ENCODE measurements at places on chromosomes 5 and 9.

GRCh38 chr5:34657988-34658387, 1.9 kb downstream of the RAI14 start:
- DNase-seq = no peak

DNA sequence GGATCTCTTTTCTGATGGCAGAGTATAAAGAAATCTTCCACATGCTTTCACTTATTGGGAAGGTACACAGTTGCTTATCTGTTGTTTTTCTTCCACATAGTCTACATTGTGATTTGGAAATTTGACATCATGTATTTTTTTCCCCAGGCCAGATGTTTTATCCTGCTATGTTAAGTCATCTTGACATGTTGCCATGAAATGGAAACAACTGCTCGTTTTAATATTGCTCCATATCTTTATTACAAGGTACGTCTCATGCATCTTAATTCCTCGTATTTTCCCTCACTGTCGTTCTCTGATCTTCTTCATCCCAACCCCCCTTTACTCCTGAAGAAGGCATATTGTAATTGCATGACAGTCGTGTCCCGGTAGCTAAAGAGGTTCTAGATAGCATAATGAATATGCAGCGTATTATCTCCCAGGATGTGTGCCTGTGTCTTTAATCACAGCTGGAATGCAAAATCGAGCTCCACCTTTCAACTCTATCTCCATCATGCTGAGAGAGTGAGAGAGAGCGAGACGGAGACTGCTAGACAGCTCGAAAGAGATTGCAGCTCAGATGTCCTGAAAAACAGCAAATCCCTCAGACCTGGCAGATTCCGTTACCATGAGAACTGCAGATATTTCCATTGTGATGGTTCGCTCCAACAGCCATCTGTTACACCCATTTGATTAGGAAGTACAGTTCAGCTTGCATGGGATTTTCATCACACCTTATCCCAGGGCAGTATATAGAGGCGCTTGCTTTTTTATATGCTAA, 281.7 kb downstream of the TMEM38B start:
- DNase-seq = no peak

- DNase-seq = no peak
These were observed 20.8 kb downstream of the TTC33 start for GRCh38 chr5:40734986-40735385.

- no peak for DNase-seq
These were observed 97.5 kb upstream of the FCN2 start for GRCh38 chr9:134782921-134783698.

DNA sequence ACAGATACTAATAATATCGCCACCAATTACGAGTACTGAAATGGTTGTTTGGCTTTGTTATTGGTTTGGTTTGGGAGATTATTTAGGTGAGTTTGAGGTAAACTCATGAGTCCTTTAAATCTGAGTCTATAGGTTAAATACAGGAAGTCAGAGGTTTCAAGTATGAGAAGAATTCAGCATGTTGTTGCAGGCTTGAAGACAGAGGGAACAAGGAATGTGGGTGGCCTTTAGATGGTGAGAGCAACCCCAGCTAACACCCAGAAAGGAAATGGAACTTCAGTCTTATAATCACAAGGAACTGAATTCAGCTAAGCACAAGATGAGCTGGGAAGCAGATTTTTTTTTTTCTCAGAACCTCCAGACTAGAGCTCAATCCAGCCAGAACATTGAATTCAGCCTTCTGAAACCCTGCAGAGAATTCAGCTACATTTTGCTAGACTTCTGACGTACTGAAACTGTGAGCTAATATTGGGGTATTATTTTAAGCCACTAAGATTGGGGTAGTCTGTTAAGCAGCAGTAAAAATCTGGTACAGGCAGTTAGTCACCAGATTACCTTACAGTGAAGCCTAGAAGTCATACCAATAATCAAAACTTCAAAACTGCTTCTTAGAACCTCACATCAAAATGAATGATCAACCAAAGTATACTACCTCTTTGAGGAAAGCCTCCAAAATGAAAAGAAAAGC, 216.0 kb upstream of the PUM3 start:
- no peak for DNase-seq

- DNase-seq = no peak
These were observed 285.1 kb upstream of the DAP start for GRCh38 chr5:11046160-11046559.

GRCh38 chr5:116296335-116297072, 211.7 kb downstream of the COMMD10 start:
- DNase-seq = no peak

DNA sequence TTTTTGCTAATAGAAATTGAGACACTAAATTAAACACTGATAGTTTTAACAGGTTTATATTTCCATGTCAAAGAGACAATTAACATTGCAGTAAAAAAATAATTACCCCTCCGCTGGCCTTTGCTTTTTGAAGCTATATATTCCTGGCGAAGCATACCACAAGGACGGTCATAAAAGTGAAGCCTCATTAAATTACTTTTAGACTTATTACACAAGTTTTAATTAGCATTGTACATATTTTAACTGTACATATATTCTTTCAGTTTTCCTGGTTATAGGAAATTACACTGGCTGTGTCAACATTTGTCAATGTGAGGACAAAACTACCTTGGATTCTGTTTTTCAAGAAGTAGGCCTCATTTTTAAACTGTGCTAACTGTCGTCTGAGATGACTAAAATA, 1.2 kb downstream of the CDKN2A start:
- no peak for DNase-seq

GRCh38 chr9:23586906-23587305, 239.1 kb downstream of the ELAVL2 start:
- no peak for DNase-seq

DNA sequence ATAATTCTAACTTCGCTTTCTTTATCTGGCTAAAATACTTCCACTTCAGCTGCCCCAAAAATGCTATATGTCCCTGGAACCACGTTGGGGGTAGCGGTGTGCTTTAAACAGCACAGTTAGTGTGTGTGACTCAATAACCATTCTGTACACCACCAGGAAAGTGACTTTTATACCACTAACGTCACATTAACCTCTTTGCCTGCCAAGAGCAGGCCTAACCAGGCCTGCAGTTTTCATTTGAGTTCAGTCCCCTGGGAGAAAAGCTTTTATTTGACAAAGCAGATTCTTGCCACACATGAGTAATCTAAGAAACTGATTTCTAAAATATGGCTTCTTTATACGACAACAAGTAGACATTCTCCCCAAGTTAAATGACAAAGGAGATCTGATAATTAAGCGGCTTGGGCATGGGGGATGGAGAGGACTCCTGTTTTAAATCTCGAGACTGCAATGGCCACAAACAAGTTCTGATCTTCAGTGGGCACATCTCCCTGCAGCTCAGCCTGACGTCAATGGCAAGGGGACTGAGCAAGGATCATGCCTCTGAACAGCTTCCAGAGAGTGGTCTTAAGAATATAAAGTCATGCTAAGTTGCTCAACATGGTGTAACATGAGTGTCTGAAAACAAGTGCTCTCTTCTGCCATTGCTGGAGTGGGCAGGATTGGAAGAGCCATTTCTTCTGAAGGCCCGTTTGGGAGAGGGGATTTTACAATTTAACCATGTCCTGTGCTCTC, 91.8 kb downstream of the GLIS3 start:
- DNase-seq = no peak

DNA sequence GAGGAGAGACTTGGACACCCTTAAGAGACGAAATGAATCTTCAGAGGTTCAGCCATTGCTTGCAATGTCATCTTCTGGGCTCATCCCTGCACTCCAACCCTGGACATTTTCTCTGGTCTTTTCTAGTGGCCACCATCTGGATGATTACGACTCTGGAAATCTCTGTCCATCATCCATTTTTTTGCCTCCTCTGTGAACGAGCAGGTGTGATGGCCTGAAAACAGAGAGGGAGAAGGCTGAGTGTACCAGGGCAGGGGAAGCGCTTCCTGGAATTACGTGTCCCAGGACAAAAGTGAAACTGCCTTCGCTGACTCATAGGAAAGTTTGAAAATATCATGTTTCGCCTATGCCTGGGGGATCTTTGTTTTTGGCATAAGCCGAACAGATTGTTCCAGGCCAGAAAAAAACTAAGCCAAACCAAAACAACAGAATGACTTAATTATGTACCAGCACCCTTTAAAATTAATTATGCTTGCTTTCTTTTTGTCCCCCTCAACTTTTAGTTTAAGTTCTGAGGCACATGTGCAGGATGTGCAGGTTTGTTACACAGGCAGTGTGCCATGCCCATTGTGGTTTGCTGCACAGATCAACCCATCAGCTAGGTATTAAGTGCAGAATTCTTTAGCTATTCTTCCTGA, 31.9 kb downstream of the ANKRD33B start:
- DNase-seq = peak; percentile 47

GRCh38 chr5:39422728-39423285, 2.0 kb downstream of the DAB2 start:
- no peak for DNase-seq

GRCh38 chr5:95384485-95385213, 6.5 kb upstream of the FAM81B start:
- no peak for DNase-seq

- no peak for DNase-seq
These were observed 58.4 kb upstream of the STK32A start for GRCh38 chr5:147176422-147176821.

Measured in activated T-cell treated with anti-CD3 and anti-CD28 coated beads for 24 hours (primary cell).